ENCODE measurements at places on chromosomes 3 and 15. TPM values are rescaled to one million over a fixed set of nuclear protein-coding genes. Genes with fewer than 3 reads are reported as not detected.

Gene VIPR1
- total RNA-seq: 5.8 TPM

Gene MYO1E
- total RNA-seq: 146 TPM

Gene INKA1
- total RNA-seq: 7.3 TPM

Gene KLHL40
- total RNA-seq: 0.13 TPM

Gene LAMB2
- 515 TPM for total RNA-seq

Gene TPM1
- total RNA-seq: 396 TPM

Gene CACNA2D3
- total RNA-seq: 6.9 TPM

Gene TRH
- not detected for total RNA-seq

Gene P2RY1
- total RNA-seq: 8.6 TPM

Gene GABRA5
- total RNA-seq: not detected

Gene MYRIP
- total RNA-seq: 8.4 TPM

Gene PLA2G4D
- total RNA-seq: not detected

Gene RPL39L
- total RNA-seq: 4.7 TPM

Gene ZIC1
- total RNA-seq: 3.8 TPM

Gene ADGRG7
- not detected for total RNA-seq

All from sciatic nerve (tissue), 2 donors.